Activated CD8-positive, alpha-beta T cell treated with anti-CD3 and anti-CD28 coated beads, Interleukin-2, amount 10 ng/mL, durations not matched to agents 7 days and 5 days (primary cell): ENCODE measurements at places on chromosomes 5 and 9. TPM values are rescaled to one million over a fixed set of nuclear protein-coding genes. Genes with fewer than 3 reads are reported as not detected.

Gene DMGDH
- not detected for total RNA-seq

Gene ABHD17B
- 27.2 TPM for total RNA-seq

Gene GABRP
- total RNA-seq, result not detected

Gene ANKRD55
- 0.37 TPM for total RNA-seq

Gene IL3
- total RNA-seq, result not detected

Gene CTXN3
- total RNA-seq, result not detected

Gene ECM2
- not detected for total RNA-seq

Gene FBLL1
- total RNA-seq, result 0.37 TPM

Gene PCDHGA11
- total RNA-seq, result 0.05 TPM

DNA sequence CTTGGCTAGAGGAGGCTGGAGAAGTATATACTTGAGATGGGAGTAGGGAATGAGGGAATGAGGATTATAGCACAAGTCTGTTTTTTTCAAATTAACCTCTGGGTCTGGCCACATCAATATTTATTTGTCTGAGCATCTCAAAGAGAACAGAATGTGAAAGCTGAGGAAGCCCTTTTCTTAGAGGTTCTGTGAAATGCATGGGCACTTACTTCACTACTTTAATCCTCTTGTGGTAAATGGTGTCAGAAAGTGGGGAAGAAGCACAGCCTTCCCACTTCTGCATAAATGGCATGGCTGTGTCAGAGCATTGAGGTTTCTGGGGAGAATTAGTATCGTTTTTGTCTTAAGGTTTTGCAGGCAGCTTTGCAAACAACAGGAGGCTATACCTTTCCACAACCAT lies 48.6 kb downstream of the SPATA31D1 start:
- H3K27me3 ChIP-seq, result no peaks in the 10 kb centered on the region
- DNase-seq, result no peak
- H3K27ac ChIP-seq, result no peak overlapping the region
- no peaks in the 10 kb centered on the region for H3K36me3 ChIP-seq
- no peaks in the 10 kb centered on the region for H3K4me1 ChIP-seq

DNA sequence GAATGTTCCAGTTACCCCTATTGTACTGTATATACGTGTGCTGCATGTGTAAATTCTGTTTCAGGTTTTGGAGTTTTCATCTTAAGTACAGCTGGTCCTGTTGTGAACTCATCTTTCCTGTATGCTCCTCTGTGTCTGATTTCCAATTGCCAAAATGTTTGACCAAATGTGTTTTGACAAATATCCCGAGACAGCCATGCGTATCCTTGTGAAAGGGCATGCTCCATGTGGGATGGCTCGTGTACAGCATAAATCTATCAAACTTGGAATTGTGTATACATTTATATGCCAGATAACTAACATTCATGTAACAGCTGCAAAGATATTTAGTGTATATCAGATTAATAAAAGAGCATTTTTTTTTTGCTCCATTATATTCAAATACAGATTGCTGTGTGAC lies 69.5 kb upstream of the IQGAP2 start:
- no peak for DNase-seq
- H3K27me3 ChIP-seq, result no peaks in the 10 kb centered on the region
- H3K4me1 ChIP-seq, result peaks cover 46% of the 10 kb centered on the region
- H3K4me3 ChIP-seq, result no peak overlapping the region

- no peaks in the 10 kb centered on the region for H3K4me1 ChIP-seq
- no peaks in the 10 kb centered on the region for H3K36me3 ChIP-seq
- no peak overlapping the region for H3K27ac ChIP-seq
- no peak overlapping the region for H3K4me3 ChIP-seq
- H3K27me3 ChIP-seq, result no peaks in the 10 kb centered on the region
Measured at GRCh38 chr5:85069659-85070640, 685.3 kb upstream of the EDIL3 start.

GRCh38 chr5:143509758-143510221 lies 106.3 kb upstream of the NR3C1 start:
- no peaks in the 10 kb centered on the region for H3K27me3 ChIP-seq
- no peaks in the 10 kb centered on the region for H3K36me3 ChIP-seq
- no peaks in the 10 kb centered on the region for H3K4me1 ChIP-seq
- H3K4me3 ChIP-seq, result no peak overlapping the region
- H3K27ac ChIP-seq, result no peak overlapping the region
- DNase-seq, result no peak

- no peak for DNase-seq
- H3K4me1 ChIP-seq, result no peaks in the 10 kb centered on the region
- no peak overlapping the region for H3K4me3 ChIP-seq
- H3K36me3 ChIP-seq, result peaks cover 3% of the 10 kb centered on the region
- no peak overlapping the region for H3K27ac ChIP-seq
- H3K27me3 ChIP-seq, result no peaks in the 10 kb centered on the region
Measured at GRCh38 chr9:123757960-123758359, 172.0 kb downstream of the DENND1A start.

DNA sequence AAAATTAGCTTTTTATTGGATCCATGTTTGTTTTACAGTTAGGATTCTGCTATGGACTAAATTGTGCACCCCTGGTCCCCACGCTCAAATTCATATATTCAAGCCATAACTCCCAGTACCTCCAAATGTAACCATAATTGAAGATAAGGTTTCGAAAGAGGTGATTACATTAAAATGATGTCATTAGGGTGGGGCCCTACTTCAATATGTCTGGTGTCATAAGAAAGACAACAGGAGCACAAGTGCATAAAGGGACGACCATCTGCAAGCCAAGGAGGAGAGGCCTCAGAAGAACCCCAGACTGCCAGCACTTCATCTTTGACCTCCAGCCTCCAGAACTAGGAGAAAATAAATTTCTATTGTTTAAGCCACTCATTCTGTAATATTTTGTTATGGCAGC lies 7.4 kb upstream of the HNRNPA0 start:
- H3K27me3 ChIP-seq, result peaks cover 2% of the 10 kb centered on the region
- no peaks in the 10 kb centered on the region for H3K36me3 ChIP-seq
- no peak for DNase-seq
- H3K4me3 ChIP-seq, result no peak overlapping the region
- H3K27ac ChIP-seq, result no peak overlapping the region

DNA sequence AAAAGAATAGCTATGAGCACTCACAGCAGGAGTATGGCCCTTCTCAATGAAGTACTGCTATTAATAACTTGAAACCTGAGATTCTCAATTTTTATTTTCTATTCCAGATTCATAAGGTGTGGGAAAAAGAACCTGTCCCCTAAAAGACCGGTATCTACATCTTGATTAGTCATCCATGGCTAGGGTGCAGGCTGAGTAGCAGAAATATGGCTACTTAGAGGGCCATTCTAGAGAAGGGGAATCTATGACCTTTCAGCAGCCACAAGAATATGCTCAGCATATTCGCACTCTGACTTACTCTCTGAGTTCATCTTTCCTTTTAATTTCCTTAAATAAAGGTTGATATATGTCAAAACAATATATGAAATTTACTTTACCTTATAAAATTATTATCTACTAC lies 27.7 kb downstream of the WDR36 start:
- no peak overlapping the region for H3K27ac ChIP-seq
- no peaks in the 10 kb centered on the region for H3K4me1 ChIP-seq
- DNase-seq, result no peak
- no peak overlapping the region for H3K4me3 ChIP-seq
- peaks cover 47% of the 10 kb centered on the region for H3K36me3 ChIP-seq
- H3K27me3 ChIP-seq, result no peaks in the 10 kb centered on the region

- no peak for DNase-seq
- H3K36me3 ChIP-seq, result no peaks in the 10 kb centered on the region
- no peak overlapping the region for H3K27ac ChIP-seq
- no peak overlapping the region for H3K4me3 ChIP-seq
Measured at GRCh38 chr9:136308006-136308701, 4.3 kb upstream of the CCDC187 start.

DNA sequence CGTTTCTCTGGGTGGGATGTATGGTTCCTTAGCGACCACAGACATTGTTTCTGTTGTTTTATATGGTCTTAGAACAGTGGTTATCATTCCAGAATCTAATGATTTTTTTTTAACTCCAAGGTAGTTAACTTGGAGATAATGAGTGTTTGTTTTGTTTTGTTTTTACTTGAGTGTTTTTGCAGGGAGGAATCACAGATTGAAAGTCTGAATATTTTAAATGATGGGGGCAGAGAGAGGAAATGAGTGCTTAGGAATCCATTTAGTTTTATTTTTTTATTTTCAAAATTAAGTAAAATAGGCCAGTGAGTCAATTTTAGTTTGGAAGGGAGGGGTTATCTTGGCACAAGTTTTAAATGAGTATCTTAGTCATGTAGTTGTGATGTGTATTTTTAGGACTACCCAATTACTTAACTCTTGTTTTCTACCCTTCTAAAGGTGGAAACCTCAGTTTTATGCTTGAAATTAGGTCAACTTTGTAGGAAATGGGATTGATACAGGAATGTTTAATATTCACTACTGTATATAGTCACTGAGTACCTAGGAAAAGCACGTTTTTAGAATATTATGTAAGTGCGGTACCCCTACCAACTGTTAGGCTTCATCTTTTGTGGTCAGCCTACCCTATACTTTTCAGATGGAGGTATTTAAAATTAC lies 2.0 kb downstream of the UBE2R2 start:
- peaks cover 48% of the 10 kb centered on the region for H3K4me1 ChIP-seq
- no peaks in the 10 kb centered on the region for H3K27me3 ChIP-seq
- no peak for DNase-seq
- peak overlapping the region; percentile 93 for H3K27ac ChIP-seq
- H3K36me3 ChIP-seq, result peaks cover 19% of the 10 kb centered on the region
- peak overlapping the region; percentile 91 for H3K4me3 ChIP-seq

DNA sequence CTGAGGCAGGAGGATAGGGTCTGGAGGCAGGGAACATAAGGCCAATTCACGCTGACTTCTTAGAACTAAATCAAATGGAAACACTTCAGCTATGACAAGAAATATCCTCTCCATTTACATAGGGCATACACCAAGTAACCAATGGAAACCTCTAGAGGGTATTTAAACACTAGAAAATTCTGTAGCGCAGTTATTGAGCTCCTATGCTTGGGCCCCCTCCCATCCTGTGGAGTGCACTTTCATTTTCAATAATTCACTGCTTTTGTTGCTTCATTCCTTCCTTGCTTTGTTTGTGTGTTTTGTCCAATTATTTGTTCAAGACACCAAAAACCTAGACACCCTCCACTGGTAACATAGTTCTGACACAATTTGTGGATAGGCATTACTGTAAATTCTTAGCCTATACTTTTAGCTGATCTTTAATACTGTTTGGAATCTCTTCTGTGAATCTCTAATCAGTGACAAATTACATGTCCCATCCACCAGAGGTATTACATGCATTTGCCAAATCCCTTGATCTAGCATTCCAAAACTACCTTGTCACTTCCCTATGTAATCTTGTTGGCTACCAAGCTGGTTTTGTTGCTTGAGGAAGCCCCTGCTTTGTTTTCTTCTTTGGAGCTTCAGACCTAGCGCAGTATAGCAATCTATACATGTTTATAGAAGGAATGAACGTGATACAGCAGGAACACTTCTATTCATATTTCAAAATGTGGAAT lies 61.6 kb downstream of the ST8SIA4 start:
- peaks cover 57% of the 10 kb centered on the region for H3K36me3 ChIP-seq
- H3K27ac ChIP-seq, result peak overlapping the region; percentile 82
- DNase-seq, result no peak
- H3K4me3 ChIP-seq, result peak overlapping the region; percentile 41
- peaks cover 58% of the 10 kb centered on the region for H3K4me1 ChIP-seq
- no peaks in the 10 kb centered on the region for H3K27me3 ChIP-seq

DNA sequence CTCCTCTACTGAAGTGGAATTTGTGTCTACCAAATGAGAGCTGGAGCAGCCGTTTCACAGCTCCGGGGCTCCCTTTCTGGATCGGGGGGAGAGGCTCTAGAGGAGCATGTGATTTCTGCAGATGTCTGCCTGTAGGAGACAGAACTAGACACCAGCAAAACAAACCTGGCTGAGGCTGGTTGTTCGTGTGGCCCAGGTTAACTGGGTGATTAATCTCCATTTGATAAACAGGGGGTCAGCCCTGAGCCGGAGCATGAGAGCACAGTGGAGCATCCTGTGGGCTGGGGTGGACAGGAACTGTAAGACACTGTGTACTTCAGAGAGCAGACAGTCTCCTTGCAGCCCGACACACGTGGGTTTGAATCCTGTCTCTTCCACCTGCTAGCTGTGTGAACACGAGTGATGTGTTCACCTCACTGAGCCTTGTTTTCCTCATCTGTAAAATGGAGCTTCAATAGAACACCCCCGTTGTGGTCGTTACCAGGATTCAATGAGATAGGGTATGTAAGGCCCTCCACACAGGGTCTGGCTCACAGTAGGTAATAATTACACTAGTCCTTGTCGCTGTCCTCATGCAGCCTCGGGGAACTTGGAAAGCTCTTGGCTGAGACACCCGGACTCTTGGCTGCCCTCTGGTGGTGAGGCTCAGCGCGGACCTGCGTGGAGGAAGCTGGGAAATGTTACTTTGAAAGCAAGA lies 12.9 kb downstream of the CXCL14 start:
- H3K4me1 ChIP-seq, result peaks cover 3% of the 10 kb centered on the region
- no peak overlapping the region for H3K27ac ChIP-seq
- H3K4me3 ChIP-seq, result no peak overlapping the region

DNA sequence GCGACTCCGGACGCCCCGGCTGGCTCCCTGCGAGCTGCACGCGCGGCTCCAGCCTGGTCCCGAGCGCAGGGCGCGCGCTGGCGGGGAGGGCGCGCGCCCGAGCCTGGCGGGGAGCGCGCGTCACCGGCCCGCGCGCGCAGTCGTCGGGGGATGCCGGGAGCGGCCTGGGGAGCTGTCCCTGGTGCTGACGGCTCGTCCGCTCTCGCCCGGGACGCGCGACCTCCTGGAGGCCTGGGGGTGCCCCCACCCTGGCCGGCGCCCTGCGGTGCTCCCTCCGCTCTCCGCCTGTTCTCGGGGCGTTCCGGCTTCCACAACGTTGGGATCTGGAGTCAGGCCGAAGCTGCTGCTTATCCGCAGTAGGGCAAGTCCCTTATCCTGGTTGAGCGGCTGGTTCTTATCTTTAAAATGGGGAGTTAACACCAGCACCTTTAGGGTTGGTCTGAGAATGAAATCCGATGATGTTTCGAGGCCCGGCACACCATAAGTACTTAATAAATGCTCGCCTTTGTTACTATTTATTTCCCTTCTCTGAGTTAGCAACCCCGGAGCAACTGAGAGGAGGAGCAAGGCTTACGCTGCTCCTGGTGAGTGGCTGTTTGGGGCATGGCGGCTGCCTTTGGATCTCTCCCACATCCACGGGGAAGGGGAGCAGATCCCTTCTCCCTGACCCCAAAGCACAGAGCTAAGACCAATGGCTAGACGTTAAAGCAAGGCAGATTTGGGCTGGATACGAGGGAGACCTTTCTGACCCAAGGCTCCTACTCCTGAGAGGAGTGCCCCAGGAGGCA lies at the start of gene FAM163B:
Gene FAM163B (minus strand): TSS at position 79 of the 788 bp plus-strand sequence. CDS start 29,166 bp downstream, outside the sequence.
- peak; percentile 56 for DNase-seq
- H3K4me3 ChIP-seq, result no peak within 1 kb of the TSS
- peaks cover 6% of the 10 kb centered on the region for H3K4me1 ChIP-seq
- H3K27me3 ChIP-seq, result peaks cover 32% of the 10 kb centered on the region
- H3K36me3 ChIP-seq, result no peaks in the 10 kb centered on the region

GRCh38 chr9:91144769-91145168 lies 216.9 kb downstream of the AUH start:
- no peaks in the 10 kb centered on the region for H3K27me3 ChIP-seq
- DNase-seq, result no peak
- H3K4me1 ChIP-seq, result peaks cover 63% of the 10 kb centered on the region
- no peak overlapping the region for H3K4me3 ChIP-seq
- peaks cover 72% of the 10 kb centered on the region for H3K36me3 ChIP-seq
